OCI-LY7 (cell line): ENCODE measurements at places on chromosomes 6 and 20. TPM values are rescaled to one million over a fixed set of nuclear protein-coding genes. Genes with fewer than 3 reads are reported as not detected.

- DNase-seq = no peak
Measured at GRCh38 chr6:25193460-25194171, 85.6 kb upstream of the CARMIL1 start.

DNA sequence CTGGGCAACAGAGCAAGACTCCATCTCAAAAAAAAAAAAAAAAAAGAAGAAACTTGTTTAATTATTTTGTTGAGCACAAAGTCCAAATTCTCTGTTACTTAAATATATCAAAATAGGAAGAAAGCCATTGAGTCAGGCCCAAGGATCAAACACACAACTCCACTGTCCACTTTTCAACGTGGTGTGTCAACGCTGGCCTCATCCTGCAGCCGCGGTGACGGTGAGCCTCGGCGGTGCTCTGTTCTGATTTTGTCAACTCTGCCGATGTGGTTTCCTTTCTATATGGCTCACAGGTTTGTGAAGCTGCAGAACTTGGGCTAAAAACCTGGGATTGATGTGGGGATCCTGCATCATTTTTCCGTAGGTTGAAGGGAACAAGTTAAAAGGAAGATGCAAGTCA lies 3.2 kb upstream of the SMOC2 start:
- no peak for DNase-seq

- no peak for DNase-seq
Measured at GRCh38 chr6:39169448-39170344, 54.7 kb upstream of the SAYSD1 start.

GRCh38 chr6:138514860-138515540 lies 15.7 kb upstream of the NHSL1 start:
- no peak for DNase-seq

DNA sequence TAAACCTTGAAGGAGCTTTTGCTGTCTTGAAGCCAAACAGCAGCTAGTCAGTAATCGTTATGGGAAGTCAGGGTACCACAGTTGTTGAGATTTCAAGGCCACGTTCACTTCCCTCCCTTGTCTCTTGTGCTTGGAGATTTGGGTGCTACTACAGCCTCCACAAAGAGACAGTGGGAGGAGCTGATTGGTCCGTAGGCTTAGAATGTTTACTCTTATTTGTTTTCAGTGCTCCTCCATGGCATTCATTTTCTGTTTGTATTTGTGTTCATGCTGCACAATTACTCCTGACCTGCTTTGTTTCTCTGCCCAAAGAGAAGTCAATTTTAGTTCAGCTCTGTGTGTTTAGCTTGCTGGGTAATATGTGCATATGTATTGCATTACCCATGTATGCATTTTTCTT lies 147.7 kb downstream of the PRL start:
- DNase-seq = no peak

DNA sequence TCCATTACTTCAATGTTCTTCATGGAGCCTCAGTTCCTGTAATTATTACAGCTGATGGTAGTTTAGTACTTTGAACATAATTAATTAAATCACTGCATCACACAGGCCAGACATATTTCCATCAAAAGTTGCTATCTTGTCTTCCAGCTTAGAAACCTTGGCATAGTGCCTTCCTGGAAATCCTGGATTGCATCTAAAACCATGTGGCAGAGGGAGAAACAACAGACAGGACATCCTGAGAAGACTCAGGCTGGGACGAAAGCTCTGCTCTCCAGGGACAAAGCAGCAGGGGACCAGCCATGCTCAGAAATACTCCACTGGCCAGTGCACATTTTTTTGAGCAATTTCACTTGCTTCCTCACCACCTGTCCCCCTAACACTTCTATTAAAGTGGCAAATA lies 55.3 kb downstream of the TBX18 start:
- DNase-seq = no peak

DNA sequence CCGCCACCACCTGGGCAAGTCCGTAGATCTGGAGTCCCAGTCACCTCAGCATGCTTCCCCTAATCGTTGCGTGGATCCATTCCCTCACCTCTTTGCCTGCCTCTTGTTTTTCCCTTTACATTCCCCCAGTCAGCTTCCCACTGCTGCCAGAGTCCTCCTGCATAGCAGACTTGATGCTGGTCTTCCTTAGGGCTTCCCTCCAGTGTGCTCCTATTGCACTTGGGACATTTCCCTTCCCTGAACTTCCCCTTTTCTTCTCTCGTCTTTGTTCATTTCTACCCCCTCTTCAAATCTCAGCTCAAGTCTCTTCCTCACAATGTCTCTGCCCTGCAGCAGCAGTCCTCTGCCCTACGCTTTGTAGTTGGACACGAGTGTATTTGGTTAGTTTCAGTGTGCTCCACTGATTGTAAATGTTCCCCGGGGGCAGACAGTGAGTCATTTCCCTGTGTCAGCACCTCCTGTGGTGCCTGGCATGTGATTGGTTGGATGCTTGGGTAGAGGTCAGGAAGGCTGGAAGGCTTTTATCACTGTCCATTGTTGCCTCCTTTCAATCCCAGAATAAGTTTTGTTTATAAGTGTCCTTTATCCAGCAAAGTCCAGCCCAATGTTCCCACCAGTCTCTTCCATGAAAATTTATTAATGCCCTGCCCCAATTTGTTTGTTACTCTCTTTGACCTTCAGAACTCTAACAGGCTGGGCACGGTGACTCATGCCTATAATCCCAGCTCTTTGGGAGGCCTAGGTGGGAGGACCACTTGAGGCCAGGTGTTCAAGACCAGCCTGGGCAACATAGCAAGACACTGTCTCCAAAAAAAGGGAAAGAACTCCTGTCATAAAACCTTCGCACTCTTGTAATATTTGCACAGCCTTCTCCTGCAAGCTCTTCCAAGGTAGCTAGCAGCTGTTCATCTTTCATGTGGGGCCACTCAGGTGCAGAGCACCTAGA lies 38.3 kb downstream of the FAM120B start:
- DNase-seq = no peak

GRCh38 chr6:151553416-151554165 lies 59.8 kb downstream of the CCDC170 start:
- no peak for DNase-seq

DNA sequence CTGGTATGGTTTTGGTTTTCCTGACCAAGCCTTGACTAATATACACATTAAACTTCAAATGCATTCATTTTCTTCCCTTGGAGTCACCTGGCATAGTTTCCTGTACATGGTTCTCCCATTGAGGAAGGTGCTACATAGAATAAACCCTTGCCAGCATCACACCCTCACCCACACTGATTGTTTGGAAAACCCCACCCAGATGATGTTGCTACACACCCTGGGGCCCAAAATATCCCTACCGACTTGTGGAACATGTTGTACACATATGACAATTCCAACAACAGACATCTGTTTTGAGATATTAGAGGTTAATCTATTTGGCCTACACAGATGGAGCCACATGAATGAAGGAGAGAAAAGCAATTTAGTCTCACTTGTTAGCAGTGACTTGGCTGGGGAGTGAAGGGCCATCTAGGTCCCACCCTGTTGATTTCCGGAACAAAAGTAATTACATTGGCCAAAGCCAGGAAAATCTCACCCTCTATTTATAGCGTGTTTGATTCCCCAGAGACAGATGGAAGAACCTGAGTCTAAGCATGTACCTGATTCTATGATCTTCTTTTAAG lies 606.0 kb upstream of the BTBD3 start:
- DNase-seq = no peak

DNA sequence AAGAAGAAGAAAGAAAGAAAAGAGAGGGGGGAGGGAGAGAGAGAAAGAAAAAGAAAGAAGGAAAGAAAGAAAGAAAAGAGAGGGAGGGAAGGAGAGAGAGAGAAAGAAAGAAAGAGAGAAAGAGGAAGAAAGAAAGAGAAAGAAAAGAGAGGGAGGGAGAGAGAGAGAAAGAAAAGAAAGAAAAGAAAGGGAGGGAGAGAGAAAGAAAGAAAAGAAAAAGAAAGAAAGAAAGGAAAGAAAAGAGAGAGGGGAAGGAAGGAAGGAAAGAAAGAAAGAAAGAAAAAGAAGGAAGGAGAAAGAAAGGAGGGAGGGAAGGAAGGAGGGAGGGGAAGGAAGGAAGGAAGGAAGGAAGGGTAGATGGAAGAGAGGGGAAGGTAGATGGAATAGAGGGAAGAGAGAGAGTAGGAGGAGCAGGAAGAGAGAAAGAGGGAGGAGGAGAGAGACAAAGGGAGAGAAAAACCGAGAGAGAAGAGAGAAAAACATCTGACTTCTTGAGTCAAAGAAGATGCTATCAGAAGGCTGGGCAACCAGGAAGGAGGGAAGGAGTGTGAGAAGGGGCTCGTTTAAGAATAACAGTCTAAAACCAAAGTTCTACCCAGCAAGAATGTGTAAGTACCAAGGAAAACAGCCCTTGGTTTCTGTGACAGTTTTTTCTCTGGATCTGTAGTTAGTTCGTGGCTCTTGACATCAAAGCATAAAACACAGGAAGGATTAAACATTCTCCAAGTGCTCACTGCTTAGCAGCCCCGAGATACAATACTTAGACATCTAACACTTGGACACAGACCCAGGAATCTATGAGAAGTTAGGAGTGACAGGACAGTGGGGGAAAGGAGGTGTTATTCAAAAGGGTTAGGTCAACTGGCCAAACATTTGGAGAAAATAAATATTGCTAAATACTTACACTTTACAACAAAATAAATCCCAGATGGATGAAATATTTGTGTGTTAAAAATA lies 131.9 kb upstream of the STMND1 start:
- DNase-seq = no peak

DNA sequence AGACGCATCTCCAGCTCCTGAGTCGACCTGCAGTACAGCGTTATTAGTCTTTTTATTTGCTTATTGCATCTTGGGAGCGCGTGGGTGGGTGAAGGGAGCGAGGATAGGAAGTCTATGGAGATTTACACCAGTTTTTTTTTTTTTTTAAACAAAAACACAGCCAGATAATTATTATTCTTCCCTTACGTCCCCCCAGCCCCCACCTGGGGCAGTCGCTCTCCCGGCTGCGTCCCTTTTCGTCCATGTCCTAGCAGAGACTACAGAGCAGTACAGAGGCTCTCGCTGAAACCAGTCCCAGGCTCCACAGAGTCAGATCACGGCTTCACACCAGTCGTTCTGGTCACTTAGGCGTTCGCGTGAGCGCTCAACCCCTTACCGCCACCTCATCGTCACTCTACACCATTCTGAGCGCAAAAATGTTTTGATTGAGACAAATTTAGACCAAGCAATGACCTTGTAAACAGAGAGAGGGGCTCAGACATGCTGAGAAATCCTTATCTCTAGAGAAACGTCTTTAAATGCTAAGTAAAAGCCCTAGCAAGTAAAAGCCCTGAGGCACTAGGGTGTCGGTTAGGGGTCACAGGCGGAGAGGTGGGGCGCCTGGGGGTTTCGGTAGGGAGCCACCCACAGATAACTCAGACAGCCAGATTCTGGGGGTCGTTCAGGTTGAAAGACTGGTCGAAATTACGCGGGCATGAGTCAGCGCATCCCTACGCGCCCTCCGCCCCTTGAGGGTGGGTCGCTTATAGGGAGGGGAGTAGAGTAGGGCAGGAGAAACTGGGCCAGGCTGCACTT lies 975 bp upstream of the PPT2 start:
- DNase-seq = no peak

DNA sequence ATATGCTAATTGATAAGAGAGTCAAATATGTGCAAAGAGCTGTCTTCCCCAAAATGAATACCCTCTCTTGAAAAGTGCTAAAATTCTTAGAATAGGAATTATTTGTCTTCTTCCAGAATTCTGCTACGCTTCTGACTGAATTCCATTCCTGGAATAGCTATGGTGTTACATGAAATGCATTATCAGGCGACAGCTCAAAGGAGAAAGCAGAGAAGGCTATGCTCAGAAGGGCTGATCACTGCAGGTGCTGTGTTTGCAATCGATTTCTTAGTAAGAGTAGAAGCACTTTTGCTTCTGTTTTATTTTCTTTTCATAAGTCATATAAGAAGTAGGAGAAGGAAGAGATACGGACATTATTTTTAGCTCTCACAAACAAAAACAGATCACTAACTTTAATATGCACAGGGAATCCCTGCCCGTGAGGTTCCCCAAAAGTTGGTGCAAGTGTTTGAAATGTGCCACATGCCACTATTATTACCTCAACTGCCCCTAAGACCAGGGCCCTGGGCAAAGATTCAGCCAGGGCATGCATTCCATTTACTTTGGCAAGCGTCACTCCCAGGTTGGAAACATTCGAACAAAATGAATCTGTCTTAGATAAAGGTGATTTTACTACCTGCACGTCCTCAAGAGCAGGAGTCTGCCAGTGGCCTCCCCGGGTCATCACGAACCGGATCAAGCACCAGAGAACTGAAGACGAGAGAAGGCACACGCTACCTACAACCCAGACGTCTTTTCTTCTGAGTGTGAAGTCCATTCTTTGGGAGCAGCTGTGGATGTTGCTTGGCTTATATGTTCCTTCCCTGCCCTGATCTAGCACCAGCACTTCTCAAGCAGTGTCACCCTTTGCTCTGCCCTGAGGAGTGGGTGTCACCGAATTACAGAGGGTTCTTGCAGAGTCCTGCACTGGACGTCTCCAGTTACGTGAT lies 7.2 kb downstream of the MYLK4 start:
- no peak for DNase-seq

DNA sequence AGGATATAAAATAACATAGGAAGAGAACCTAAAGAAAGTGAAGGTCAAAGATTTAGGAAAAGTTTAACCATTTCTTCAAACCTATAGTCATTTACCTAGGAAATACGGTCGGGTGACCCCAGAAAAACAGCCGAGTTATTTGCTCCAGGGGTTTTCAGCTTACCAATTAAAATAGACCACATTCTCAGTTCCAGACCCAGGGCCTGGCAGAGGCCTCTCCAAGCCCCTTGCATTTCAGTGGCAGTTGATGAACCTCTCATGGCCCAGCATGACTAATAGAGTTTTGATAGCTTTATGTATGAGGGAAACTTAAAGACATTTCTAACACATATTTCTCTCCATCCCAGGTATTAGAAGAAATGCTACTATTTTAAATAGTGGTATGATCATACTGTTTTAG lies 113.5 kb downstream of the OGFRL1 start:
- DNase-seq = peak; percentile 14

DNA sequence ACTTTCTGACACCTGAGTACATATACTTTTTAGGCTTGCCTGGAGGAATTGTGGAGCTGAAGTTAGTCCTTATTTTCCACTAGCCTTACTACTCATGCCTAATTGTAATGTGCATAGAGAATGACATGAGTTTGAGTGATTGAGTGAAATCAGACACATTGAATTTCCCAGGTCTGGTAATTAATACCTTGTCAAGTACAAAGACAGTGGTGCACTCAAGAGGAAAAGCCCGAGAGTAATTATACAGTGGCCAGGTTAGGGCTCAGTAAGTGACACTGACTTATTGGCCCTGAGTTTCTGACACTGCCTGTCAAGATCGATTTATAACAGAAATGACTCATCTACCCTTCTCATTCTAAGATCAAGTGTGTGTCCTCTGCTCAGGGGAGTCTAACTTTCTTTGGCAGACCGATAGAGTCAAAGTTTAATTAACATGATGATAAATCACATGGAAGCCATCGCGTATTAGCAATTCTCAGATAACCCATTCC lies 288.3 kb downstream of the TPBG start:
- DNase-seq = no peak

Gene FOXP4
- 26.3 and 26.7 TPM in 2 replicates for total RNA-seq

Gene TPD52L1
- not detected in 2 replicates for total RNA-seq

Gene MAPK13
- 1.2 and 1.8 TPM in 2 replicates for total RNA-seq

Gene FOXA2
- not detected in 2 replicates for total RNA-seq

Gene HLA-DOA
- total RNA-seq = 55.0 and 65.4 TPM in 2 replicates

Gene SMIM29
- 21.3 and 21.5 TPM in 2 replicates for total RNA-seq

Gene RIPPLY2
- total RNA-seq = not detected in 2 replicates
